Caco-2 (cell line): ENCODE measurements at places on chromosomes 6 and 20.
A peak's percentile ranks its signal among the peaks of the same experiment; 100 is the strongest.

DNA sequence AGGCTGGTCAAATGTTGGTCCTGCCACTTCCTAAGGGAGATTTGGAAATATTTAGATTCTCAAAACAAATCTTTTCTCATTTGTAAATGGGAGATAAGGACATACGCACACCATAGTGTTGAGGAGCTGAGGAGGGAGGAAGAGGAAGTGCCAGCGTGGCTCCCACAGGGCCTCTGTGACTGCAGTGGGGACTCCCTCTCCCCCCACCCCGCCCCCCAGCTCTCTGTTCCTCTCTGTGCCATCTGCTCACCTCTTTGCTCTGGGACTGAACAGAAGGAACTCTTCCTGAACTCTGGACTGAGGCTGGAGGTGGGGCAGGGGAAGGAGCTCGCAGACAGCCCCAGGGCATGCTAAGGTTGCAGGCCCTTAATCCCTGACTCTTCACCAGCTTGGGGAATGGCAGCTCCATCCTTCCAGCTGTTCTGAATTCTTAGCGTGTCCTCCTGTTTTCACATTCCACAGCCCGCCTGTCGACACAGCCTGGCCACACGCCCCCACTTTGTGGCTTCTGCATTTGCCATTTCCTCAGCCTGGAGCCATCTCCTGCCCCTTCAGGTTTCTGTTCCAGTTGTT lies 11.4 kb downstream of the DDX27 start:
- H3K36me3 ChIP-seq: peaks cover 23% of the 10 kb centered on the region
- peak; percentile 92 for DNase-seq
- H3K4me1 ChIP-seq: peaks cover 22% of the 10 kb centered on the region
- H3K27ac ChIP-seq: peak overlapping the region; percentile 22
- no peaks in the 10 kb centered on the region for H3K27me3 ChIP-seq
- no peak overlapping the region for H3K4me3 ChIP-seq

GRCh38 chr20:53660078-53660909 lies 66.7 kb upstream of the ZNF217 start:
- H3K36me3 ChIP-seq: no peaks in the 10 kb centered on the region
- H3K4me3 ChIP-seq: no peak overlapping the region
- peak; percentile 16 for DNase-seq
- peak overlapping the region; percentile 67 for H3K27ac ChIP-seq
- H3K27me3 ChIP-seq: no peaks in the 10 kb centered on the region

- H3K27me3 ChIP-seq: no peaks in the 10 kb centered on the region
- H3K27ac ChIP-seq: peak overlapping the region; percentile 17
- peaks cover 44% of the 10 kb centered on the region for H3K4me1 ChIP-seq
- no peak for DNase-seq
These were observed 20.7 kb downstream of the GATA5 start for GRCh38 chr20:62454904-62455636.

DNA sequence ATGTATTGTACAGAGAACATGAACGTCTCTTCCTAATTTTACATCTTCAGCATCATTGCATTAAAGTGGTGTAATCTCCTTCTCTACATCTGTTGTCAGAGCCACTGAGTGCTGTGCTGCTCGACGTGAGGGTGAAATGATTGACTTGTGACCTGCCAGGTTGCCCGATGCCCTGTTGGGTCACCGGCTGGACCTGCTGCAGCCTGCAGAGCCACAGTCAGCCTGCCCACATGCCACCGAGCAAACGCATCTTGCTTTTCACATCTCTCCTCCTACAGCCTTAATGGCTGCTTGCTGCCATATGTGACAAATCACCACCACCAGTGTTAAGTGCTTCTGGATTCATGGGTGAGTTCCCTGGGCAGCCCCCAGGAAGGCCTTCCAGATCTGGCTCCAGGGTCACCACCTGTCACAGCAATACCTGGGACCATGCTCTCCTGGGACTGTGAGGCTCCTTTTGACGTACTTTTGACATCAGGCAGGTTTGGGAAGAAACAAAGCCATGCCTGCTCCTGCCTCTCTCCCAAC lies 80.3 kb downstream of the ASXL1 start:
- no peak overlapping the region for H3K4me3 ChIP-seq
- no peaks in the 10 kb centered on the region for H3K4me1 ChIP-seq
- H3K27ac ChIP-seq: no peak overlapping the region
- peak; percentile 32 for DNase-seq
- no peaks in the 10 kb centered on the region for H3K27me3 ChIP-seq

GRCh38 chr6:142696123-142697000 lies 248.6 kb downstream of the HIVEP2 start:
- H3K4me1 ChIP-seq: no peaks in the 10 kb centered on the region
- H3K27me3 ChIP-seq: no peaks in the 10 kb centered on the region; the same call in 1 of the 2 replicates
- H3K4me3 ChIP-seq: no peak overlapping the region
- no peak for DNase-seq

DNA sequence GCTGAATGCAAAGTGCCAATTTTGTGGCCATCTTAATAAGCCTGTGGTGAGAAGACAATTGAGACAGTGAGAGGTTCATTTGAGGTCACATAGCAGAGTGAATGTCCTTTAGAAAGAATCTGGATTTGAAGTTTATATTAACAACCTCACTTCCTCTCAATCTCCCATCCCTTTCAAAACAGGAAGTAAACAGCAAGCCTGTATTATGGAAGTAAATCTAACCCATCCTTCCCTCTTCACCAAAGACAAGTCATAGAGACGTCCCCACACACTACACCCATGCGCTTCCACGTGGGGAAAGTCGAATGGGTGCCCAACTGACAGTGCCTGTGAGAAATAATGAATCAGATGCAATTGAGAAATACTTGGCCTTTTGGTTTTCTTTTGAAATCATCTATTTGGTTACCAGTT lies 28.8 kb upstream of the CCND3 start:
- H3K27me3 ChIP-seq: no peaks in the 10 kb centered on the region
- H3K4me3 ChIP-seq: no peak overlapping the region
- H3K4me1 ChIP-seq: peaks cover 16% of the 10 kb centered on the region

DNA sequence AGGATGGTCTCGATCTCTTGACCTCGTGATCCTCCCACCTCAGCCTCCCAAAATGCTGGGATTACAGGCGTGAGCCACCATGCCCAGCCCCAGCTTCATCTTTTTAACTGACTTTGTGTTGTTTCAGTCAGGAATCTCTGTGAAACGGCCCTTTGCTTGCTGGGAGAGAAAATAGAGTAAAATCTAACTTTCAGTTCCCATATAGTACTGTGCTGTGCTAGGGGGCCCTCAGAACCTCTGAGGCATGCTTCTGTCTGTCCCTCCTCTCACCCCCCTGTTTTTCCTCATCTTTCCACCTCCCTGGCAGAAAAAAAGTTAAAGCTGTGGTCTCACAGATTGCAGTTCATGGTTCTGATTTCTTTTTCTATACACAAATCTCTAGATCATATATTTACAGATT lies 48.4 kb downstream of the LRP11 start:
- no peak overlapping the region for H3K4me3 ChIP-seq
- no peaks in the 10 kb centered on the region for H3K27me3 ChIP-seq
- no peaks in the 10 kb centered on the region for H3K4me1 ChIP-seq
- no peak overlapping the region for H3K27ac ChIP-seq

DNA sequence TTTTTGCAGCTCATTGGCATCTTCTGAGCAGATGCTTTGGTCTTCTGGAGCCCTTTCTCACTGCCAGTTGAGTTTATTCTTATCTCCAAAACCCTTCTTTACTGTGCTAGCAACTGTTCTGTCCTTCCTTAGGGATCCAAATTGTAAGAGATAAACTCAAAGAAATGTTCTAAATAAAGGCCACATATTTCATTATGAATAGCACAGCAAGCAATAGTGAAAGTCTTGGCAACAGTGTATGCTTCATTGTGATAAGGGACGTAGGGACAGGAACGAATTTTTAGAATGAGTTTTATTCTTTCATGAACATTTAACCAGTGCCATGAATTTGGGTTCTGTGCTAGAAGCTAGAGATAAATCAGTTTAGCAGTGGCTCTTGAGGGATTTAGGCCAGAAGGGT lies 61.1 kb downstream of the LRRC1 start:
- H3K27ac ChIP-seq: peak overlapping the region; percentile 28
- peaks cover 45% of the 10 kb centered on the region for H3K4me1 ChIP-seq
- DNase-seq: no peak
- no peak overlapping the region for H3K4me3 ChIP-seq
- H3K36me3 ChIP-seq: no peaks in the 10 kb centered on the region
- no peaks in the 10 kb centered on the region for H3K27me3 ChIP-seq

DNA sequence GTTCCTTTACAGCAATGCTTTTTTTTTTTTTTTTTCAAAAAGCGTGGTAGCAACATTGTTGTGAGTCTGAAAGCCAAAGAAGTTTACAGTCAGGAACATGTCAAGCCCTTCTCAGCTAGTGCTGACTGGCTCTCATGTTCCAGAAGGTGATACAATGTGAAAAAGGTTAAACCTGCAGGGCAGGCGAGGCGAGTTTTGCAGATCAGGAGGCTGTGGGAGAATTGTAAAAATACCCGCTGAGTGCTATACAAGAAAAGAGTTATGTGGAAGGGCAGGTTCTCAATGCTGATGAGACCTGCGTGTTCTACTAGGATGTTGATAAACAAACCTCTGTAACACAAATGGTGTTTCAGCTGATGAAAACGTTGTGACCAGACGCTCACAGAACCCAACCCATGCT lies 30.9 kb upstream of the RPP40 start:
- H3K36me3 ChIP-seq: no peaks in the 10 kb centered on the region
- H3K27me3 ChIP-seq: no peaks in the 10 kb centered on the region
- H3K4me3 ChIP-seq: no peak overlapping the region

GRCh38 chr20:50536333-50536732 lies 26.1 kb downstream of the PTPN1 start:
- no peak overlapping the region for H3K27ac ChIP-seq
- no peak for DNase-seq
- H3K36me3 ChIP-seq: no peaks in the 10 kb centered on the region
- H3K4me3 ChIP-seq: no peak overlapping the region
